Large intestine (tissue), 12 donors: ENCODE measurements at places on chromosomes 5 and 9. TPM values are rescaled to one million over a fixed set of nuclear protein-coding genes. Genes with fewer than 3 reads are reported as not detected.

SOHLH1 gene
- polyA plus RNA-seq: not detected

- no peak for DNase-seq
Observed at GRCh38 chr9:19481121-19481870, 72.5 kb downstream of the ACER2 start.

- no peak for DNase-seq
Observed at GRCh38 chr5:9955586-9955985, 294.1 kb downstream of the ATPSCKMT start.

- DNase-seq: no peak
Observed at GRCh38 chr5:20000416-20000815, 12.4 kb upstream of the CDH18 start.

DNA sequence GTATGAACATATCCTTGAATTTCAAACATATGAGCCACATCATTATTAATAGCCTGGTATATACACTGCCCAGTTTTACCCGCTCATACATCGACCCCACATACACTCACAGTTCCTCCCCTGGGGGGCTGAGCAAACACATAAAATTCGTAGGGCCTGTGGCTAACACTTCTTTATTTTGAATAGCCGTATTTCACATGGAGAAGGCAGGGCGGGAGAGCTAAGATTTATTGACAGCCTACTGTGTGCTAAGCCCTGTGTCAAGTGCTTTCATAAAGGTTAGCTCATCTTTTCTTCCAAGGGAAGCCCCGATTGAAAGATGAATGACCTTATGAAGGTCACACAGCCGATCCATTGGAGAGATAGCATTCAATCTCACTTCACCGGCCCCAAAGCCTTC, 134.4 kb downstream of the ENC1 start:
- no peak for DNase-seq

CAMSAP1 gene
- 9.8 TPM for polyA plus RNA-seq

PRSS3 gene
- polyA plus RNA-seq: 97.9 TPM

GPR21 gene
- polyA plus RNA-seq: 0.24 TPM

GRCh38 chr9:81470864-81471263, 218.5 kb downstream of the TLE1 start:
- DNase-seq: no peak

LRRC26 gene
- 12.0 TPM for polyA plus RNA-seq

GRCh38 chr9:93097511-93098201, 1.6 kb downstream of the CARD19 start:
- peak; percentile 74 for DNase-seq

DNA sequence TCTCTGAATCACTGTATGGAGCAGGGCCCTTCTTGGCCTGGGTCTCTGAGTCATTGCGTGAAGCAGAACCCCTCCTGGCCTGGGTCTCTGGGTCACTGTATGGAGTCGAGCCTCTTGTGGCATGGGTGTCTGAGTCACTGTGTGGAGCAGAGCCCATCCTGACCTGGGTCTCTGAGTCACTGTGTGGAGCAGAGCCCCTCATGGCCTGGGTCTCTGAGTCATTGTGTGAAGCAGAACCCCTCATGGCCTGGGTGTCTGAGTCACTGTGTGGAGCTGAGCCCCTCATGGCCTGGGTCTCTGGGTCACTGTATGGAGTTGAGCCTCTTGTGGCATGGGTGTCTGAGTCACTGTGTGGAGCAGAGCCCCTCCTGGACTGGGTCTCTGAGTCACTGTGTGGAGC, 94.0 kb upstream of the RAPGEF1 start:
- DNase-seq: no peak

DNA sequence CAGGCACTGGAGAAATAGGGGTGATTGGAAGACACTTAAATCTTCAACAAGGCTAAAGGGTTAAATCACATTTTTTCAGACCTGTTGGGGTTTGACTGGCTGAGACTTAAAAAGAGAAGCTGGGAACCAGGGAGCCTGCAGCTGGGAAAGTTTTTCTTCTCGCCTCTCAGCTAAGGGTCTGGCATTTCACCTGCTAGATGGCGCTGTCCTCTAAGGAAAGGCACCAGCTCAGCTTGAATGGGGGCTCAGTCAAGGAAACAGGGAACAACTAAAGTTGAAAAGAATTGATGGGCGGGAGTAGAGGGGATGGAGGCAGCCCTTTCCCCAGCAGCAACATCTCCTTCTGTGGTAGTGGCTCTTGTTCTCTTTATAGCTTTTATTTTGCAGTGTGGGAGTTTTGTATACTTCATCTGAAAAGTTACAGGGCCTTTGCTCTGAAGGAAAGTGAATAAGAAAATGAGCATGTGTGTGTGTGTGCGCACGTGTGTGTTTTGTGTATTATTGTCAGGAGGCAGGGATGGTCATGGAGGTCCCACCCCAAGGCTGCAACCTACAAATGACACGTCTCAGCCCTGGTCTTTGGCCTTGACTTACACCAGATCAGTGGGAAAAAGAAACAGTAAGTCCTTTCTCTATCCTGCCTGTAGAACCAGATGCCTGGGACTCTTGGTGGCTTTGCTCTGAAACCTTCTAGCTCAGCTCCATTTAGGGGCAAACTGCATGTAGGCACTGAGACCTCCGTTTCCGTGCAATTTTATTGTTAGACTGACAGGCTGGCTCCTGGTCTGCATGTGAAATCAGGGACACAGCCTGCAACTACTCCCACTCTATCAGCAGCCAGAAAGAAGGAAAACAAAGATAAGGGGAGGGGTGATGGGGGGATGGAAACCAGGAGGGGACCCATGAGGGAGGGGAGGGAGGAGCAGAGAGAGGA, 316.2 kb upstream of the CLINT1 start:
- peak; percentile 52 for DNase-seq
